ENCODE measurements at places on chromosomes 2 and 18.

GRCh38 chr2:8170552-8171327 is 511.1 kb upstream of the ID2 start:
- no peak for DNase-seq

DNA sequence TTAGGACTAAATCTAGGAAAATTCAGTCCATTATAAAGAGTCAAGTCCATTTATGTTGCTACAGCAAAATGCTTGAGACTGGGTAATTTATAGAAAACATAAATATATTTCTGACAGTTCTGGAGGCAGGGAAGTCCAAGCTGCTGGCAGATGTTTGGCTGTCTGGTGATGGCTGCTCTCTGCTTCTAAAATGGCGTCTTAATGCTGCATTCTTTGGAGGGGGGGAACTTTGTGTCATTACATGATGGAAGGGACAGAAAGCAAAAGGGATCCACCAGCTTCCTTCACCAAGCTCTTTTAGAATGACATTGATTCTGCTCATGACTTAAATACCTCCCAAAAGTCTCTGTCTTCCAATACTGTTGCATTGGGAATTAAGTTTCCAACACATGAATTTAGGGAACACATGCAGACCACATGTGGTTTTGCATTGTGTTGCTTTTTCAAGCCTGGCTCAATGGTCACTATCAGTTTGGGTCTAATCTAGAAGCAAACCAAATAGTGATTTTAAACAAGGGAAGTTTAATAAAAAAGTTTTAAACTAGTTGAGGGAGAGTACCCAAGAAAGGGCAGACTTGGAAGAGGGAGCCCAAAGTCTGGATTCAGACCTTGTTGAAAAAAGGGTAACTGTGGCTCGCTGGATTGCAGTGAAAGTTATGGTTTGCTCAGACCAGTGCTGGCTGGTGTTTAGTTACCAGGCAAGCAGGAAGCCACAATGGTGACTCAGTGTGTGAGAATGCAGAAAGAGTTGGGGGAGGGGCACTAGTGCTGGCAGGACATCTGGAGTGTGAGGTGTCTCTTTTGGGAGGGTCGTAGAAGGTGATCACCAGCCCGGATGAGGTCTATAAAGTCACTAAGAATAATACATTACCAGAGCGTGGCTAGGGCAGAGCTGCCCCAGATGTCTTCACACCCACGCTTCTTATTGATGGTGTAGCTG is 30.8 kb downstream of the C18orf54 start:
- DNase-seq: peak; percentile 60

- no peak for DNase-seq
Observed at GRCh38 chr2:170737821-170738220, 22.7 kb downstream of the SP5 start.

DNA sequence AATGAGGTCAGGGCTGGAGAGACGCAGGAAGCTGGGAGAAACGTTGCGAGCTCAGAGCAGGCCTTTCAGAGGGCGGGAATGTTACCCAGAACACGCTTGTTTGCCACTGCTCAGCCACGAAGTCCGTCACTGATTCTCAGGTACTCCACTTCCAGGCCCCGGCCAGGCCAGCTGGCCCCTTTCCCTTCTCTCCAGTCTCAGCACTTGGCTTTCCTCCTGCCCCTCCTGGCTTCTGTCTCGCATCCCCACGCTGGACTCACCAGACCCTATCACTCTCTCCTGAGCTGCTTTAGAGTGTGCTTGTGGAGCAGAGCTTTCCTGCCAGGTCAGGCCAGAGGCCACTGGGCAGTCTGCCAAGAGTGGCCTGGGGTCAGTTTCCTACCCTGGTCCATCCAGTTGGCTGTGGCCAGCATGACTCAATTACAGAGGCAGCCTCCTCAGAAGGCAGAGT is 151.4 kb downstream of the TWIST2 start:
- DNase-seq: no peak

DNA sequence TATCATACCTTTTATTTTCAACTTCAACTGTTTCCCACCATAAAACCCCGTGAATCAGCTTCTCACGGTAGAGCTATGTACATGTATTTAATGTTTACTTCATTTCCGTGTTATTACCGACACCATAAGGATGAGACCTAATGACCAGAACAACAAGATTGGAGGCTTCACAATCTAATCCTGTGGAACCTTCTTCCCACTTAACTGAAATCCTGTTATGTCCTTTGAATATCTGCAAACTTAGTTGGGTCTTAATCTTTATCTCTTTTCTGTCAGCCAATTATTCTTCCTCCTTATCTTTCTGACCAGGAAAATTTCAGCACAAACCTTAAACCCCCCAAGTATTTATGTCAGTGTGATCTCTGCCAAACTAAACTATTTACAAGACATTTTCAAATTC is 214.4 kb downstream of the TMX3 start:
- no peak for DNase-seq

Measured in NB4 (cell line).